NCI-H748 treated with DMSO at 0.1 percent for 48 hours (cell line): ENCODE measurements at places on chromosomes 5 and 9.

- no peak for DNase-seq
Observed at GRCh38 chr5:180790524-180790923, 12.1 kb downstream of the MGAT1 start.

GRCh38 chr9:116900543-116900942, 213.4 kb downstream of the TRIM32 start:
- no peak for DNase-seq

DNA sequence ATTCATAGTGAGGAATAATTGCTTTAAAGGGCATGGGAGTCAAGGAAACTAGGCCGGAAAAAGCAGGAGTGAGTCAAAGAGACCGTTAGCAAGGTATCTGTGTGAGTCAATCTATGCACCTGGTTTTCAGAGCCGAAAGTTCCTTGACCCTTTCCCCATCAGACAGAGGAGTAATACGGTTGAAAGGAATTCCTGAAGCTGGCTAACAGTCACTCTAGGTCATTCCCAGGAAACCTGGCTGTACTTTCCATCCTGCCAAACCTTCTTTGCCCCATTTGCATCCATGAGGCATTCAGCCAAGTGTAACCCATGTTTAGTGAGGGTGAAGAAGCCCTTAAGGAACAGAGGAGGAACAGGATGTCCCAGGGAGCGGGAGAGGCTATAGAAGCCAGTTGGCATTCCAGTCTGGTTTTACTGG, 16.2 kb downstream of the RBM18 start:
- no peak for DNase-seq

GRCh38 chr5:29750453-29750852, 1443.0 kb upstream of the CDH6 start:
- no peak for DNase-seq

GRCh38 chr5:149578896-149579295, 2.4 kb upstream of the ARHGEF37 start:
- DNase-seq = no peak

DNA sequence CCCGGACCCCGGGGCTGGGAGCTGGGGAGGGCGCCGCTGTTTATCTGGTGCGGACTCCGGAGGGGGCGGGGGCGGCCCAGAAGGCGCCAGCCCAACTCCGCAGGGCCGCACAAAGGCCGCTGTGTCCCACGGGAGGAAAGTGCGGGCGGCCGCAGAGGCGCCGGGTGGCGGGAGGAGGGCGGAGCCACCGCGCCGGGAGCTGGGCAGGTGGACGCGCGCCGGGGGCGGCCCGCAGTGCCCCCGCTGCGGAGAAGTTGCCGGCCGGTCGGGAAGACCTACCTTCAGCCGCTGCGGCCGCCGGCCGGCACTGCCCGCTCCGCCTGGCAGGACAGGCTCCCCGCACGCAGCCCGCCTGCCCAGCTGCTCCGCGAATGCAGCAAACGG, 43.6 kb downstream of the NACC2 start:
- DNase-seq = no peak

GRCh38 chr5:142125378-142125777, 16.8 kb downstream of the NDFIP1 start:
- DNase-seq = no peak

- no peak for DNase-seq
Observed at GRCh38 chr5:77449277-77449676, 42.8 kb downstream of the WDR41 start.

DNA sequence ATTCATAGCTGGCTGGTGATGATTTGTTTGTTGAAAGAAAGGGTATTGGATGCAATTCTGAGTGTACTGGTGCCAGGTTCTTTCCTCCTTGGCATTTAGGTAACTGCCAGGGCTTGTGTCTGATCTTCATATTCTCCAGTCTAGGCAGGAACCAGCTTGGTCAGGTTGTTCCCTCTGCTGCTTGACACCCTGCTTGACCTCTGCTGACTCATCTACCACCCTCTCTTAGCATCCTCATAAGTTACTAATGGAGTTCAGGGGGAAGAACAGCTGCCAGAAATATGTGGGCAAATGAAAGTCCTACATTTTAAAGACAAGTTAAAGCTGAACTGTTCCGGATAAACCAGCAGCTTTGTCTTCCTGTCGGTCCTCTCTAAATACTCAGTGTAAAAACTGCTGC, 116.1 kb upstream of the TNC start:
- DNase-seq = no peak

- DNase-seq = no peak
Observed at GRCh38 chr9:137694236-137694959, 75.6 kb downstream of the EHMT1 start.

- no peak for DNase-seq
Observed at GRCh38 chr9:93096811-93097382, 880 bp downstream of the CARD19 start.

DNA sequence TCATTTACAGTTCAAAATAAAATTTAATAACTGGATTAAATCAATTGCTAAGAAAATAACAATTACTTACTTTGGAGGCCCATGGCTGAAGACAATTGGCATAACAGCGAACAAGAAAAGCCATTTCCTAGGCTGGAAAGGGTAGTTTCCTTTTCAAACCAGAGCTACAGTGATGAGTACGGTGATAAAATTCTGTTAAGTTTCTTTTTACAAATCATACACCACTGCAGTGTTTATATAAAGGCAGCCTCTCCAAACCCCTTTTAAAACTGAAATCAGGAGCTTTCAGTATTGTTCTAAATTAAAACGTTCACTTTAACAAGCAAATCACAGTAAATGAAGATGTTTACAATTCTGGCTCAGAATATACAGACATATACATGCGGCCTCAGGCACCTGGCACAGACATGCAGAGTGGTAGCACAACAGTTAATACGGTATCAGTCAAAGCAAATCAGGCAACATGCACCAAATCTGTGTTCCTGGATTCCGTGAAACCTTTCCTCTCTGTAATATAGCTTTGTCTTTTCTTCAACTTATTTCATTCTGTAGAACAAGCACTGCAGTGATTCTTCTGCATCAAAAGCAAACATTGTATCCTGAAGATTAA, 102.9 kb downstream of the RAPGEF6 start:
- no peak for DNase-seq

GRCh38 chr5:19270153-19270552, 717.8 kb downstream of the CDH18 start:
- peak; percentile 72 for DNase-seq

GRCh38 chr5:148452499-148453193, 68.9 kb downstream of the FBXO38 start:
- DNase-seq = no peak

GRCh38 chr5:93327605-93328004, 253.4 kb downstream of the NR2F1-AS1 start:
- no peak for DNase-seq

- no peak for DNase-seq
Observed at GRCh38 chr9:137301081-137301947, 757 bp downstream of the NRARP start.

- no peak for DNase-seq
Observed at GRCh38 chr9:77953590-77953989, 78.0 kb downstream of the GNAQ start.

DNA sequence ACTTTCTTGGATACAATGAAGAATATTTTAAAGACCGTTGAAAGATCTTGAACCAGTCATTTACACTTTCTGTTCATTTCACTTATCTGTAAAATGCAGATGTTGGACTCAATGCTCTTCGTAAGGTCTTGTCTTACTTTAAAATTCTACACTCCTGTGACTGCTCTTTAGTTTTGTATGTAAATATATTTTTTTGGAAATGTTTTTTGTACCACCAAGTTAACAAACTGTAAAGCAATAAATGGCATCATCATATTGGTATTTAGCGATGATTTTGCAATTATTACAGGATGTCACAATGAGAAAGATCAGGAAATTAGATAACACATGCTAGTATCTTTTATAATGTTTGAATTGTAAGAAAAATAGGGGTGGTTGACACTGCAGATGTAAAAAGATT, 80.8 kb upstream of the GNAQ start:
- no peak for DNase-seq

- DNase-seq = no peak
Observed at GRCh38 chr5:56569566-56569965, 245.8 kb upstream of the MAP3K1 start.

- no peak for DNase-seq
Observed at GRCh38 chr9:116493183-116493860, 193.8 kb upstream of the TRIM32 start.

DNA sequence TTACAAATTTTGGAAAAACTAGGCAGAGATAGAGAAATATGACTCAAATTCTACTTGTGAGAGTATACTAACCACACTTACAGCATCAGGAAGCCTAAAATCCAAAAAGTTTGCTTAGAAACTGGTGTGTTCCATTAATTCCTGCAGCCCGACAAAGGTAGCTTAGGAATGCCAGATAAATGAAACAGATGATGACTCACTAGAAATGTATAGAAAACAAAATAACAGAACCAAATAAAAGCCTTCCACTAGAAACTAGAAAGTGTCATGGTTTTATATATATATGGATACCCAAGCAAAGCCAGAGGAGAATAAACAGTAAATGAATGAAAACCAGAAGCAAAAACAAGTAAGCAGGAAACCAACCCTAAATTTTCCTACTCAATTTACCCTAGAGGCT, 272.2 kb upstream of the PRDM9 start:
- no peak for DNase-seq

GRCh38 chr5:172529896-172530295, 75.6 kb upstream of the SH3PXD2B start:
- DNase-seq = no peak

DNA sequence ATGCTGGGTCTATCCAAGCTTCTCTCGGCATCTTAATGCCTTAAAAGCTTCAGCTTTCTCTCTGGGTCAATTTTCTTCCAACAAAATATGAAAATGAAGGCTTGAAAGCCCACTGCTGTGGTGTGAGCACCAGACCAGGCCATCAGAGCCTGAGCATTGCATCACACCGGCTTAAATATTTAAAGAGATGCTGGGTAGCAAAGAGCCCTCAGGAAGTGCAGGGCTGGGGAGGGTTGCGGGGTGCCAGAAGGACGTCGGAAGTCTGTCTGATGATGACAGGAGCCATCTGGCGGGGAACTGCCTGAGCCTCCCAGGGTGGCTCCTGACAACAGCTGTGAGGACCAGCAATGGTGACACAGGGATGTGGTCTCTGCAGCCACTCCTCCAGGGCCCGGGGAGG, 185.5 kb downstream of the OLFM1 start:
- no peak for DNase-seq

GRCh38 chr5:172777881-172778814, 7.2 kb upstream of the DUSP1 start:
- no peak for DNase-seq

DNA sequence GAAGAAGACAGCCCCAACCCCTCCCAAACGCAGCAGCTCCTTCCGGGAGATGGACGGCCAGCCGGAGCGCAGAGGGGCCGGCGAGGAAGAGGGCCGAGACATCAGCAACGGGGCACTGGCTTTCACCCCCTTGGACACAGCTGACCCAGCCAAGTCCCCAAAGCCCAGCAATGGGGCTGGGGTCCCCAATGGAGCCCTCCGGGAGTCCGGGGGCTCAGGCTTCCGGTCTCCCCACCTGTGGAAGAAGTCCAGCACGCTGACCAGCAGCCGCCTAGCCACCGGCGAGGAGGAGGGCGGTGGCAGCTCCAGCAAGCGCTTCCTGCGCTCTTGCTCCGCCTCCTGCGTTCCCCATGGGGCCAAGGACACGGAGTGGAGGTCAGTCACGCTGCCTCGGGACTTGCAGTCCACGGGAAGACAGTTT, 12.5 kb downstream of the QRFP start:
- DNase-seq = no peak

DNA sequence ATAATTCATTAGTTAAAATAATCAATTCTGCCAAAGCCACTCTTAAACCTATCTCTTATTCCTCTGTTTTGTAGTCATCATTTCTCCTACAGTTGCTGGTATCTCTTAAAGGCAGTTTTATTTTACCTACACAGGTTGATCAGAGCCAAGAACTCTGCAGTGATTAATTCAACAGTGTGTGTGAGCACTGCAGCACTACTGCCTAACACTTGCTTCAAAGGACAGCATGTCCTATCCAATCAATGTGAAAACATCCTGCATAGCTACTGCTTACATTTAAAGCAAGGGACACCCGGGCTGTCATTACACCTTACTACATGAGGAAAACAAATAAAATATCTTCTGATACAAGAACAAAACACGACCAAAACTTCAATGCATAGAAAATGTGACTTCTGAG, 45.1 kb upstream of the HK3 start:
- no peak for DNase-seq

- no peak for DNase-seq
Observed at GRCh38 chr5:114308017-114308416, 53.9 kb upstream of the KCNN2 start.

DNA sequence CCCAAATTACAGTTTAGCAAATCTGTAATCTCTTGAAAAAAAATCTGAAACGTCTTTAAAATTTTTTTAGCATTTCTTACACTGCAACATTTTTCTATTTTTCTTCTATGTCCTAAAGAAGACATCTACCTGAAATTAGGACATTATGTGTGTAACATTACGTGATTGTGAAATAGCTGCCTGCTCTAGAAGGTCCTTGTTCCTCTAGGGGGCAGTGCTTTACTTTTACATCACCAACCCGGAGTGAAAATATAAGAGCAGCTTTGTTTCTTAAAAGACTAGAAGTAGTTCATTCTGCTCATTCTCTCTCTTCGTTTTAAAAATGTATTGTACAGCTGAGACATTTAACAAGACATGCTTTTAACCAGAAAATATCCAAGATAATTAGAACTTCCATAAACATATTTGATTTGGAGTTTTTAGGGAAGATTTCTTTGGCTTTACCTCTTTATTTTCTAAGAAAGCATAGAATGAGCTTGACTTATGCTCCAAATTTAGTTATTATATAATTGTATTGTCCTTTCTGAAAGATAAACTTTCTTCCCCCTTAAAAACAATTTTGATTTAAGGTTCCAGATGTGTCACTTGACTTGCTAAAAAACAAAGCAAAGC, 48.1 kb upstream of the RIOK2 start:
- DNase-seq = peak; percentile 60

DNA sequence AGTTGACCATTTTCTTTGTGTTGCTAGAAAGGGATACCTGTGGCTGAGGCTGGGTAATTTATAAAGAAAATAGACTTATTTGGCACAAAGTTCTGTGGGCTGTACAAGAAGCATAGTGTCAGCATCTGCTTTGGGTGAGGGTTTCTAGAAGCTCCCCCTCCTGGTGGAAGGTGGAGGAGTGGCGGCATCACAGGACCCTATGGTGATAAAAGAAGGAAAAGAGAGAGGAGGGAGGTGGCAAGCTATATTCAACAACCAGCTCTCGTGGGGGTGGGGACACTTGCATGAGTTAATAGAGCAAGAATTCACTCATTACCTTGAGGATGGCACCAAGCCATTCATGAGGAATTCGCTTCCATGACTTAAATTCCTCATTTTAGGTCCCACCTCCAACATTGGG, 2041.4 kb upstream of the CDH9 start:
- DNase-seq = no peak
